Body of pancreas (tissue), 4 donors: ENCODE measurements at places on chromosomes 16 and 17. TPM values are rescaled to one million over a fixed set of nuclear protein-coding genes. Genes with fewer than 3 reads are reported as not detected.

The CHRNE gene
- total RNA-seq, result 0.33 TPM

The BCL6B gene
- 1.6 TPM for total RNA-seq

The KRTAP3-2 gene
- not detected for total RNA-seq

The TNFRSF13B gene
- total RNA-seq, result not detected

The EDC4 gene
- 26.7 TPM for total RNA-seq

The HAS3 gene
- 0.26 TPM for total RNA-seq

The GAS7 gene
- total RNA-seq, result 20.1 TPM

The GGA2 gene
- total RNA-seq, result 59.3 TPM
